Fibroblast of skin of left biceps (primary cell): ENCODE measurements at places on chromosomes 7 and 10.

- DNase-seq: no peak
Measured at GRCh38 chr7:112833082-112833481, 42.9 kb upstream of the TMEM168 start.

DNA sequence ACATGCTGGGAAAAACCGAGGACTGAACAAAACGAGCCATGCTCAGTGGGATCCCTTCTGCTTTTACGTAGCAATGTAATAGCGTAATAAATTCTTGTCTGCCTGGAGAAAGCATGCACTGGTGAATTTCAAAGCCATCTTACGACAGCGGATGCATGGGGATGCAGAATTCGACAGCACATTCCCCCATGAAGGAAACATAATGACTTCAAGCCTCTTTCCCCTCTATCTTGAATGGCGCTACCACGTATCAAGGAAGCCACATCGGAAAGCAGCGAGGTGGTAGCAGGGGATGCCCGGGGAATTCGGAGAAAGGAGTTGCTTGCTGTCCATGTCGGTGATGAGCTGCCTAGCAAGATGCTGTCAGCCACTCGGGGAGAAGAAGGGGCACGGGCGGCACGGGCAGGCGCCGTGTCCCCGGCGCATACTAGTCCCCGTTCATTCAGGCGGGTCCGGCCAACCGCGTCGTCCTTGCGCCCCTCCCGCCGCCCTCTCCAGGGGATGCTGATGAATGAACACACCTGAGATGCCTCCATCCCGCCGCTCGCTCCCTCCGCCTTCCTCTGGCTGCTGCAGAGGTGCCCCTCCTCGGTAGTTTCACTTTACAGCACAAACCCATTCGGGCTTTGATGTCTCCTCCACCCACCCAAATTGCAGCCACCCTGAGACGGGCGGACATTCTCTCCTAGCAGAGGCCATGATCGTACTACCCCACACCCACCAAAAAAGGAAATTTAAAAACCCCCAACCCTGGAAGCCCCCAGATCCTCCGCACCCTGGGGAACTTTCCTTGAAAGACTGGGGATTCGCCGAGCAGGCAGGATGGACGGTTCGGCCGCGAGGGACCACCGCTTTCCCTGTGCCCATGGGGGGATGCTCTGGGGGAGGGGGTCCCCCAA, 644 bp downstream of the SORBS1 start:
- DNase-seq: no peak

DNA sequence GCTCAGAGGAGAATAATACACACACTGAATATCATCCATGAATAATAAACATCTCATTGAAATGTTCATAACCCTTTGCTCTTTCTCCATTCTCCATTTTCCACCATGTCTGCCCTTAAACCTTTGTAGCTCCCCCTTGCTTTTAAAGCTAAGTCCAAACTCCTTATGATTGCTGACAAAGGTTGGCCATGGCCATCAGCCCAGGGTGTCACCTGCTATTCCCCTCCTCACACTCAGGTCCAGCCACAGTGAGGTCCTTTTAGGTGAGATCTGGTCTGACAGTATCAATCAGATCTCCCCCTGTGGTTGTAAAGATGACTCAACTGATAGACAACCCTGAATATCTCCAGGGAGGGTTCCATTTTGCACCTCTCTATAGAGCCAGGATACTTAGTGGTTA, 181.5 kb upstream of the PDE1C start:
- DNase-seq: no peak

DNA sequence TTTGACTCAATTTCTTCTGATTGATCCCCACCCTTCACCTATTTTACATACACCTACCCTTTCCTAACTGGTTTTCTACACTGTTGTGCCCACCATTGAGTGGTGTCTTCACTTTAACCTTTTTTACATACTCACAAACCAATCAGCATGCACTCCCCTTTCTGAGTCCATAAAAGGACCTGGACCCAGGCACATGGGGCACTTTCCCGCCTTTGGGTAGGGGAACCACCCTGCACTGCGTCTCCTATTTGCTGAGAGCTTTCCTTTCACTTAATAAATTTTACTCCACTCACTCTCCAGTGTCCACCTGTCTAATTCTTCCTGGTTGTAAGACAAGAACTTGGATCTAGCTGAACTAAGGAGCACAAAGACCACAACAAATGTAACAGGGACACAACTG, 33.8 kb downstream of the ANKMY2 start:
- no peak for DNase-seq

DNA sequence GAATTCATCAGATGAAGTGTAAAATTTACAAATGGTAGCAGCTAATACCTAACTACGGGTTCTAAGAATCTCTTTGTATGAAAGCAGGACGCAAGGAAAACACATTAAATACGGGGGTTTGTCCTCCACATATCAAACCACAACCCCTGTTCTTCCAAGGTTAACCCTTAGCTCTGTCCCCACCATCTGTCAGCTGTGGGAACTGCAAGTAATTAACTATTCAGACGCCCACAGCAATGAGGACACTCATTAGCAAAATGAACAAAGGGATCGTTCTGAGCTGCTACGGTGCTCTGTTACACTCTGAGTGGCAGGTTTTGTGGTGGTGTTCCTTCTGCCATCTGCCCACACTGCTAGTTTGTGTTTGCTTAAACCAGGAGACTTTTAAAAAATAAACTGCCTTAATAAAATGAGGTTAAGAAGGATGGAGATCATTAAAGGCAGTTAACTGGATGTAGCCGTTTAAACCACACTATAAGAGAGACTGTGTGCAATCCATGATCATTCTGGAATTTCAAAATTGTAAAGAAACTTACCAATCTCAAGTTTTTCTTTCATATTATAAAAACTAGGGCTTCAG, 51.4 kb downstream of the C10orf67 start:
- no peak for DNase-seq

- DNase-seq: no peak
Measured at GRCh38 chr10:124537891-124538290, 76.3 kb downstream of the LHPP start.

DNA sequence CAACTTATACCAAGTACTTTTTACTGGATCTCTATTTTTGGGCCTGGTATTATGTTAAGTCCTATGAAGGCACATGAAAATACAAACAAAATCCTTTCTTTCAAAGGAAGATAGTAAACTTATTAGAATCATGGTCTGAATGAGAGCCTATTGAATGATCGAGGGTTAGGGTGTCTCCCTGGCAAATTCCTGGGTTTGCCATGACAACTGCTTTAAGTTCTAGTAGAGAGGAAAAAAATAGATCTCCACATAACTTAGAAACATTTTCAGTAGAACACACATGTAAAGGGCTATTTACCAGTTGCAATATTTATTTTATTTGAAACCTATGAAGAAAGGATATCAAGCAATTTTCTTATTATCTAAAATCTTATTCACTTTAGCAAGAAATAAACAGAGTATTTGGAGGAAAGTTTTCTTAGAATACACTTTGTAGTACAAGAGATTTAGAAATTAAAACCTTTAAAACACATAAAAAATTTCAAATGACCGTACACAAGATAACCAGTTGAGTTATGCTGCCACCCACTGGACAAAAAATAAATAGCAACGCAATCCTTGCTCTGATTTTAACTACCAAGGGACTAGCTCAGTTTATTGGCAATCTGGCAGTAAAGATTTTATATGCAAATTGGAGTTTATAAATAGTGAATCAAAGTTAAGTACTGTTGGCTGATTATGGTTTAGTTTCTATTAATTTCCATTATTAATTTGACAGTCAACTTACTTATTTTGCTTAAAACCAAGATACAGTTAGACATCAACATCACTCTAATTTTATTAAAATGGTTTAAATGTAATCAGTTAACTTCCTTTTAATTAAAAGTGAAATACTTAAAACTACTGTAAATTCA, 33.9 kb downstream of the CACUL1 start:
- DNase-seq: peak; percentile 23

DNA sequence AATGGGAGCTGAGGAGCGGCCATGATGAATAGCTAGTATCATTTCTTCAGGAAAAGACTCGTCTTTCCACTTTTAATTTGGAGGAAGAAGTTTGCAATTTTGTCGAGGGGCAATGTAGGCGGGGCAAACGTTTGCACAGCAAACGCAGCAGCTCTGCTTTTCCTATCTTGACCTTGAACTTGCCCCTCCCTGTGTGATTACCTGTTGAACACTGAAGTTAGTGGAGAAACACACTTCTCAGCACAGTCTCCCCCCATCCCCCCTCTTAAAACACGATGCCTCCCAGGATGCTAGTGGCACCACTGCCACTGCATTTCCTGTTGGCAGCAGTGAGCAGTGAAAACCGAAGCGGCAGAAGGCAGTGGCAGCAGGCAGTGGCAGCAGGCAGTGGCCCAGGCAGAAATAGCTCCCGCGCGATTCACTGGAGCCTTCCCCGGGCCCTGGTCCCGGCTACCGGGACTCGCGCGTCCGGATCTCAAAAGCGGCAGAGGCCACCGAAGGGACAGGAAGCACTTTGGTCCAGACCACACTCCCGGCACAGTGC, at the start of gene EPDR1:
TSS of gene EPDR1 (plus strand) at position 336 of the 544 bp plus-strand sequence. CDS start 300 bp downstream, outside the sequence.
- no peak for DNase-seq

GRCh38 chr10:52965938-52966401, 193.4 kb upstream of the MBL2 start:
- DNase-seq: no peak

GRCh38 chr7:114930107-114930661, 8.3 kb downstream of the MDFIC start:
- DNase-seq: no peak

DNA sequence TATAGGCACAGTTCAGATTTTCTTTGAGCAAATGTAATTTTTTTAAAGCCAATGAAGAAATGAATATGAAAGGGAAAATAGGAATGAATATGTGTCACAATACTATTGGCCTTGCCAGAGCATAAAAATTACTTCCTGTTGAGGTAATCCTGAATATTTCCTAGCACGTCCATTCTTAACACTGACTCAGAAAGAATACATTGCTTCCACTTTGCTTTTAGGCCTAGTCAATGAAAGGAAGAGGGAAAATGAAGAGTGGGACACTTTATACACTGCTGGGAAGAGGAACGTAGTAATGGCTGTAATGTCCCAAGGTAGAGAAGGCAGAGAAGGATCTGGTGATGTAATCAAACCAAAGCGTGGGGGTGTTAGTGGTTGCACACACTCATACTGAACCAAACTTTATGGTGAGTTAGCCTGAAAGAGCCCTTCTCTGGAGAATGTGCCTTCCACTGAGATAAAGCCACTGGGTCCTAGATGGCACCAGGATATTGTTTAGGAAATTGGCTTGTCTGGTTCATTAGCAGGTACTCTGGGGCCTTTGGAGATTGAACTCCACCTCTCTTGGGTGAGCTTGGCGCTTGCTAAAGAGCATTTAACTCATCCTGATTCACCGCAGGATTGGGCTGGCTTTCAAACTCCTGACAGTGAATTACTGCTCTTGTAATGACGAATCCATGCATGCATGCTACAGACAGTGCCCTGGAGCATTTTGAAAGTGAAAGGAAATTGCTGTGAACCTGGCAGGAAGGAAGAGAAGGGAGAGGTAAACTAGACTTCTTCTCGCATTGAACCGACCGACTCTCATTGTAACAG, 254.9 kb downstream of the KIAA1217 start:
- DNase-seq: peak; percentile 82

DNA sequence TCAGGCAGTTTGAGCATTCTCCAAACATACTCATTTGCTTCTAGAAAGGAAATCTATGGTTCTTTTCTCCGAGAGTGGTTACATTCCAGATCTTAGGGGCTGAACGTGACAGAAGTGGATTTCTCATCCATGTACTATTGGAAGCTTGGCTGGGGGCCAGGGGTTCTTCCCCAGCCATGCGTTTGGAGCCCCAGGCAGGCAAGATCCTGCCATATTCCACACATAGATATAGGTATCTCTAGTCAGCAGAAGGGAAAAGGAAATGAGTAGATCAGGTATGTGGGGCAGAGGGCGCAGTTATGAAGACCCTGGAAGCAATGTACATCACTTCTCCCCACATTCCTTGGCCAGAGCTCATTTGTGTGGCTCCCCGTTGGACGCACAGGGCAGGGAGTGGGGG, 299.8 kb downstream of the CCDC3 start:
- DNase-seq: peak; percentile 37

- peak; percentile 42 for DNase-seq
Measured at GRCh38 chr7:134619627-134620331, 26.9 kb upstream of the BPGM start.

DNA sequence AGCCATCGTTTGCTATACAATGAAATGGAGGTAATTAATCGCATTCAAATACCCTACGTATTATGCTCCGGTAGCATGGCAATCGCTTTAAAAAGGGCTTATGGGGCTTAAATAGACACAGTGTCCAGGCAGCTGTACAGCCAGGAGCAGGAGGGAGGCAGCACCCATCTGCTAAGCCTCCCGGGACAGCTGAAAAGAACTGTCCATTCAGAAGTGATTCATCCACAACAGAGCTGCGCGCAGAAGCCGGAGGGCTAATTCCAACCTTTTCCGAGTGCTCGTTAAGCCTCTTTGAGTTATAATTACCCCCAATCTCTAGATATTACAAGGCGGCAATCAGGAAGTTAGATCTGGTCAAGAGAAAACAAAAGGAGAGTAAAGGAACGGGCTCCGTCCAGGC, 58.3 kb downstream of the DPYSL4 start:
- DNase-seq: no peak

DNA sequence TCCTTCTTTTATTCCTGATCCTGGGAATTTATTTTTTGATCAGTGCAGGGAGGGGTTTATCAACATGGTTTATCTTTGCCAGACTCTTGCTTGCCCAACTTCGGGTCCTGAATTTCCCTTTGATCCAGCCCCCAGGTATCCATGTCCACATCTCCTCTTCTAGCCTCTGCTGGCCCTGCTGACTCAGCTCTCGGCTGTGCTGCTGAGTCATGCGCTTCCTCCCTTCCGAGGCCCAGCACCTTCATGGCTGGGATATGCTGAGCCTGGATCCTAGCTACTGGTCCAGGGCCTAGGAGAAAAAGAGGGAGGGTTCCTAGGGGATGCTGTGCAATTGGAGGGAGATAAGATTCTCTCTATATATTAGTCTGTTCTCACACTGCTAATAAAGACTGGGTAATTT, 380.7 kb upstream of the SHH start:
- no peak for DNase-seq

DNA sequence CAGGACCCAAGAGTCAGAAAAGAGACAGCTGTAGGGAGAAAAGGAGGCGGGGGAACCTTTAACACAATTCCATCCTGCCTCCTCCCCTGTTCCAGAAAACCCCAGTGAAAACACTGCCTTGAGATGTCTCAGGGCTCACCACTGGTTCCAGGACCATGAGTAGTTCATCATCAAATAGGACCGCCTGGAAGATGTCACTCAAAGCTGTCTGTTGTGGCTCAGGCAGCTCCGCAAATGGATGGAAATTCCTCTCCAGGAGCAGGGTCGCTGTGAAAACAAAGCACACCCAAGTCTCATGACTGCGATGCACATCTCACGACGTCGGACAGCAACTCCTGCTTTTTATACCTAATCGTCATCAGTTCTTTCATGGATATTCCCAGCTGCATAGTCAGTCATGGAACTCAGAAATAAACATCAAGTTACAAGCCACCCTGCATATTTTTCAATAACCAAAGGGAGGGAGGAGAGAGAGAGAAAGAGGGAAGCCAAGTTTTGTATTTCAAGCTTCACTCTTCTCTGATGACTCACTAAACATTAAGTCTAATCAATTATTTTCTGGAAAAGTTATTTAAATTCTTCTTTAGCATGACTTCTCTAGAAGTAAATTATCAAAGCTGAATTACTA, 49.2 kb downstream of the GSDME start:
- no peak for DNase-seq
